Right kidney (tissue), 9 donors: ENCODE measurements at places on chromosomes 11 and 22.

DNA sequence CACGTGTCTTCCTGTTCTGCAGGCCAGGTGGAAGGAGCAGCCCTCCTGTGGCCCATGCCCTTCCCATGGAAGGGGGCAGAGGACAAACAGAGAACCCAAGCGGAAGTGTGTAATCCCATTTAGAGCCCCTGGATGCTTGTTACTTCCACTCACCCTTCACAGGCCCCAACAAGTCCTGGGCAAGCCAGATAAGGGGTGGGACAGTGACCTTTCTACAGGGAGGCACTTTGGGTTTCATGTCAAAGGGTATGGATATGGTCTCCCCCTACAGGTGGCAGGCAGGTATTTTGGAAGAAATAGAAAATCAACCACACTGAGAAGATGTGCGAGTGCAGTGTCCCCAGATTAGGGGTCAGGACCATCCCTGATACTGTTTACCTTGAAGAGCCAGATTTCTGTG is 11.4 kb downstream of the MPEG1 start:
- DNase-seq = no peak

GRCh38 chr11:34755671-34756070 is 134.8 kb downstream of the EHF start:
- no peak for DNase-seq

GRCh38 chr11:107272561-107272960 is 185.1 kb downstream of the CWF19L2 start:
- no peak for DNase-seq

- DNase-seq = no peak
Measured at GRCh38 chr11:32817181-32817851, 12.4 kb upstream of the PRRG4 start.

DNA sequence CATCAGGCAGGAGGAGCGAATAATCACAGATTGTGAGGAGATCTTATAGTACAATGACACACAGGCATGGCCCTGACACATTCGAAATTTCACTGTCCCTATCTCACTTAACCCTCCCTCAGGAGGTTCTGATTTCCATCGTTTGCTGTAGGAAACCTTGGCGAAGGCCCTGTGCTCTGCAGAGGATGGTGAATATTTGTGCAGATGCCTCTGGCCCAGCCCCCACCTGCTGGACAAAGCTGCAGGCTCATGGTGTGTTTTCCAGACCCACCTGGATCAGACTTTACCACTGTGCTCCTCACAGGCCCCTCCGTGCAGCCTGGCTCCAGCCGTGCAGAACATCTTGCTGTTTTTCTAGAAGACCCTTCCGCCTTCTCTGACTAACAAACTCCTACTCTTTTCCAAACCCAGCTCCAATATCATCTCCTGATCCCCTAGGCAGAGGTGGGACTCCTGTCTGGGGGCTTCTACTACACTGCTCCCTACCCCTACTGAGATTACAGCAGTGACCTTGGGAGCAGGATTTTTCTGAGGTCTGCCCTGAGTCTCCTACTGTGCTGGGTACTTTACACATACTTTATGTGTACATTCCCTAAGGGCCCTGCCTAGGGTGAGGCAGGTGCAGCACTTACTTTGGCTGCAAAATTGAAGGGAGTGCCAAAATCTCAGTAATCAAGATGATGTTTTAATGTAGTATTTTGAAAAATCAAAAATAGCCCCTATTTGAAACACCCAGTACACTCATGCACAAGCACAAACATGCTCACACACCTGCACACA is 412.7 kb downstream of the SOX6 start:
- no peak for DNase-seq

DNA sequence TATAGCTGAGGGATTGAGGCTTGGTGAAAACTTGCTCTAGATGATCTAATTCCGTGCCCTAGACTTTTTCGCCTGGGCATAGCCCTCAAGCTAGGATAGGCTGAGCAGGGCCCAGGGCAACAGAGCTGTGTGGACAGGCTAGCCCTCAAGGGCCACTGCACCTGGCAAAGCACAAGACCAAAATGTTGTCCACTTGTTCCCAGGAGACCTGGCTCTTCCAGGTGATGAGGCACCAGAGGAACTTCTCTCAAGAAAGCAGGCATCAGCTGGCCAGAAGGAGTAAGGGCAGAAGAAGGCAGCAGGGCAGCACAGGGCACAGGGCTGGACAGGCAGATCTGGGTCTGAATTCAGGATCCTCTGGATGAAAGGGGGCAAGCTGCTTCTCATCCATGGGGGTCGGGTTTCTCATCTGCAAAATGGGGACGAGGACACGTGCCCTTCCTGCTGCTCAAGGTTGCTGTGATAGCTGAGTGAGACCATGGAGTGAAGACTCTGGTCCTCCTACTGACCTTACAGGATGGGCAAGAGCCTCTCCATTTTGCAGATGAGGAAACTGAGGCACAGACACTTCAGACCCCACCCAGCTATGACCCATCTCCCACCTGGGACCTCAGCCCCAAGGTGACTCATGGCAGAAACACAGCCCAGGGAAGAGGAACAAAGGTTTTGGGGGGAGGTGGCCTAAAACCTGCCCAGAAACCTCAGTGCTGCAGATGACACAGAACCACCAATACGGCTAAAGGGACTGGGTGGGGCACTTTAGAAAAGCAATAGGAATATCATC is 42.2 kb upstream of the PRDM11 start:
- no peak for DNase-seq

- DNase-seq = no peak
Measured at GRCh38 chr11:1531449-1532013, 40.5 kb downstream of the DUSP8 start.

DNA sequence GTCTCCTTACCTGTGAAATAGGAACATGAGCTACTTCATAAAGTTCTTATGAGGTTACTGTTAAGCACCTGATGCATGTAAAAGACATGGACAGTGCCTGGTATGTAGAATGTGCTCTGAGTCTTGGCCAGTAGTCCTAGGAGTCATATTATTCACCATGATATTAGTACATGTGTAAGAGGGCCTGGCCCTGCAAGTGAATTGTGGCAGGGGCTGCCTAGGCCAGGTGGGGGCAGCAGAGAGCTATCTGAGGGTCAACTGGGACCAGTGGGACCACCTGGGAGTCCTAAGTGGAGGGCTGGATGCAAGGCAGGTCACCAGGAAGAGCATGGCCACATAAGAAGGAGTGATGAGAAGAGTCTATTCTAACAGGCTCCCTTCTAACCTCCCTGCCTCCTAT is 529.5 kb downstream of the SOX6 start:
- no peak for DNase-seq

DNA sequence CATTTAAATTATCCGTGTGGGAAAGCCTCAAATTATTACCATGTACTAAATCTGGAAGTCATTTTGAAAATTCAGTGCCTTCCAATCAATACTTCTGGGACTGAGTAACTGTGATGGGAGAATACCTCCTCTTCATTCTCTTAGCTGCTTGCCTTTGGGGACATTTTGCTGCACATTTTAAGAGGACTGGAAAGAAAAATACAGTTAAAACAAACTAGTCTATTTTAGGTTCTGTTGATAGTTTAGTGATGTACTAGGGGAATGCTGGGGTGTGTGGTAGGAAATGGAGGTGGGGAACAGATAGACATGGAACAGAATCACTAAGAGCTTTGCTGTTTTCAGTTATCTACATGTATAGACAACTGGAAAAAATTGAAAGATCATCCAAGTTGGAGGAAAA is 65.7 kb upstream of the APOA1 start:
- no peak for DNase-seq

GRCh38 chr11:86719781-86720463 is 47.5 kb upstream of the ME3 start:
- DNase-seq = no peak

- DNase-seq = no peak
Measured at GRCh38 chr22:20636075-20636812, 128.8 kb downstream of the MED15 start.

GRCh38 chr11:120663142-120663541 is 151.6 kb downstream of the GRIK4 start:
- no peak for DNase-seq

DNA sequence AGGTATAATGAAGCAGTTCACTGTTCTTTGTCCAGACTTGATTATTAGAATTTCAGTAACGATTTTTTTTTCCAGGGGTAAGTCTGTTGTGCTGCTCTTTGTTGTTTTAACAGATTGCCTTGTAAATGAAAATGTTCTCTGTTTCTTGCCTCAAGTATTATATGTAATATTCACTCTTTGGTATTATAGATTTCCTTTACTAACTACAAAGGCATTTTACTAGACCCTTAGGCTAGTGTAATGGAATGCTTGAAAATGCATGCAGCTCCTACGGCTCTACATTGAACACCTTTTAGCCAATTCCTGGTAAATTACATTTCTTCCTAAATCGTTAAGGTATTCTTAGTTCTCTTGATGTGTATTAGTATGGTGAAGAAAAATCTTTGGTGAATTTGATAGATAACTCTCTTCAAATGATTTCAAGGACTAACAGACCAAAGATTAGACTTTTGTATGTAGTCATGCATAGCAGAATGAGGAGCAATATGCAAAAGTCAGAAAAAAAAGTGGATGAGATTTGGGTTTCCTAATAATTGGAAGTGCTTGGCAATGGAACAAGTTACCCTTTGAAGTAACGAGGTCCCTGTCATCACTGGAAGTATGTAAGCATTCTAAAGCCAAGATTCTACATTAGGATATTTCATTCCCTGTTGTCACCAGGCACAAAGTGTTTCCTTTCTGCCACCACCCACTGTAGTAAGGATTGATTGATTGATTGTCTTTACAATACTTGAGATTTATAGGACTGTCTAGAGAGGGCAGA is 113.1 kb downstream of the DBX1 start:
- no peak for DNase-seq

DNA sequence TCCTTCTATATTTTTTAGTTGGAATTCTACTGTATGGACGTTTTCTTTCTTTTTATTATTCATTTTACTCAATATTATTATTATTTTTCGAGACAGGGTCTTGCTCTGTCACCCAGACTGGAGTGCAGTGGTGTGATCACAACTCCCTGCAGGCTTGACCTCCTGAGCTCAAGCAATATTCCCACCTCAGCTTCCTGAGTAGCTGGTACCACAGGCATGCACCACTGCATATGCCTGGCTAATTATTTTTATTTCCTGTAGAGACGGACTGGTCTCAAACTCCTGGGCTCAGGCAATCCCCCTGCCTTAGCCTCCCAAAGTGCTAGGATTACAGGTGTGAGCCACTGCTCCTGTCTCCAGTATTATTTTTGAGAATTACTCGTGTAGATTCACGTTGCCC is 34.0 kb upstream of the CCDC134 start:
- no peak for DNase-seq

DNA sequence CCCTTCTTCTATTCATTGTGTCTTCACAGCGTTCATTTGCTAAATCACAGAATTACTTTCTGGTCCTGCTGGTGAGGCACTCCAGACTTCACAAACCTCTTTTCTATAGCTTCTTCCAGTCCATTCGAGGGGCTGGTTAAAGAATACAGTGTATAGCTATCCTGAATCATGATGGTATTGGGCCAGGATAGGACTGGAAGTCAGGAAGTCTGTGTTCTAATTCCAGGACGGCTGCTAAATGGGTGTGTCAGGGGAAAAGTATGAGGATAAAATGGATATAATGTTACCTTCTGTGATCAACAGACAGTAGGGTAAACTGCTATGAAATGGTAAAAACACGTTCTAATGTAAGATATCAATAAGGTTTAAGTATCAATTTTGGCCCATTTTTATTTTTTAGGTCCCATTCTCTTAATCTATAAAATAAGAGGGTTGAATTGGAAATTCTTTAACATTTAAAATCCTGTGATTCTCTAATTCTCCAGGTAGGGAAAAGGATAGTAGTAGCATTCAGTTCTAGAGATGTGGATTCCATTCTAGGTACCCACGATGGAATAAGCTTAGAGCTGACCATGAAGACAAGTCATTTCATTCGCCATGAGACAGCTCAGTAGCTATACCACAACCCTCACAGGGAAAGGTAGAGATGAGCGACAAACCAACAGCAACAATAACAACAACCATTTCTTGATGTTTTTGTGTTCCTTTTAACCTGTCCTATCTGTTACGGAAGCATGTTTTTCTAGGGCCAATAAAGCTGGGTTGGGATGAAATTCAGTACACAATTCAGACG is 96.1 kb downstream of the SLC1A2 start:
- no peak for DNase-seq

DNA sequence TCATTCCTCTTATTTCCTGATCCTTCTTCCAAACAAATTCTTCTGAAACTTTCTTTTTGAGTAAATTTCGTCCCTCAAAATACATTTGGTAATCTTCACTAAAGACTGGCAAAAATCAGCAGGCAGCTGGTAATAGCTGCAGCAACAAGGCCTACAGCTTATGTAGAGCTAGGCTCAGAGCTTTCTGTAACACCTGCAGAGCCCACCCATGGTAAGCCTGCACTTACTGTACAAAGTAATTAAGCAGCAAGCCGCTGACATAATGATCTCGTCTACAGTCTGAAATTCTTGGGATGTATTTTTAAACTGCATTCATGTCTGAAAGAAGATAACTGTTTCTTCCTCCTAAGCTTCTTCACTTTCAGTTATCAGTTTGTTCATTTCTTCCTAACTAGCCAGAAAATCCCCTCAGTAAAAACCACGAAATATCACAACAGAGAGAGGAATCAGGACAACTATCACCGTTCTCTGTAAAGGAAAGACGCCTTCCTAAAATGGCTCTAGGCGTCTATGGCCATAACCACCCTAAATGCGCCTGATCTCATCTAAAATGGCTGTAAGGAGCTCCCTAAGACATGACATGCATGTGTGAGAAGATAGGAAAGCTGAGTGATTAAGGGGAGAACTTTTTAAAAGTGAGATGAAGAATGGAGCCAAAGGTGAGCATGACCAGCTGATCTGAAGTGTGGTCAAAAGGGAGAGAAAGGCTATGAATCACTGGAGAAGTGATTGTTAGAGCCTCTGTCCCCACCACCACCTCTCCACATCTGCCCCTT is 56.2 kb downstream of the DENND5A start:
- no peak for DNase-seq

- no peak for DNase-seq
Measured at GRCh38 chr11:73797457-73797856, 9.8 kb downstream of the MRPL48 start.

DNA sequence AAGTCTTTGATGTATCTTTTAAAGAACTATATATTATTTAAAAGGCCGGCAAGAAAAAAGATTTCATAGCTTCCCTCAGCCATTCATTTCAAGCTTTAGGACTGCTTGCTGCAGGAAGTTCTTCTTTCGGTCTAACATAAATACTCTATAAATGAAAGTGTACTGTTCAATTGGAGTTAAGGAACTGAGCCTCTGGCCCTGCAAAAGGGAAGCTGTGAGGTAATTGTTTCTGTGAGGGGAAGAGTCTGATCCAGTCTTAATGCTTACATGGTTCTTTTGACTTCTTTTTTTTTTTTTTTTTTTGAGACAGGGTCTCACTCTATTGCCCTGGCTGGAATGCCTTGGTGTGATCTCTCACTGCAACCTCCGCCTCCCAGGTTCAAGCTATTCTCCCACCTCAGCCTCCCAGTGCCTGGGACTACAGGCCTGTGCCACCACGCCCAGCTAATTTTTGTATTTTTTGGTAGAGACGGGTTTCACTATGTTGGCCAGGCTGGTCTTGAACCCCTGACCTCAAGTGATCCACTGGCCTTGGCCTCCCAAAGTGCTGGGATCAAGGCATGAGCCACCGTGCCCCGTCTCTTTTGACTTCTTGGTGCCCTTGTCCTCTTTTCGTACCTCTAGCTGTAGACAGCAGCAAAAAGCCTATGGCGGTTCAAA is 4.7 kb upstream of the TRIM29 start:
- no peak for DNase-seq
